CD4-positive, alpha-beta memory T cell (primary cell): ENCODE measurements at places on chromosomes 2 and 18. TPM values are rescaled to one million over a fixed set of nuclear protein-coding genes. Genes with fewer than 3 reads are reported as not detected.

TSN gene
- polyA plus RNA-seq: 69.4 TPM

DPP4 gene
- 124 TPM for polyA plus RNA-seq

NGEF gene
- not detected for polyA plus RNA-seq

MOB1A gene
- 142 TPM for polyA plus RNA-seq

RGPD3 gene
- polyA plus RNA-seq: not detected

FLACC1 gene
- polyA plus RNA-seq: 0.77 TPM

PTMA gene
- 1,836 TPM for polyA plus RNA-seq

RUFY4 gene
- polyA plus RNA-seq: 0.16 TPM

HJURP gene
- polyA plus RNA-seq: not detected

INPP4A gene
- 30.5 TPM for polyA plus RNA-seq

HOXD12 gene
- polyA plus RNA-seq: not detected

SCN9A gene
- not detected for polyA plus RNA-seq

GREB1L gene
- polyA plus RNA-seq: not detected

TMEM150A gene
- polyA plus RNA-seq: 17.9 TPM

TMEM200C gene
- polyA plus RNA-seq: not detected

GNAL gene
- polyA plus RNA-seq: 0.20 TPM

LIMS3 gene
- 6.6 TPM for polyA plus RNA-seq

CCL20 gene
- 1.6 TPM for polyA plus RNA-seq

UGT1A5 gene
- not detected for polyA plus RNA-seq

SLC5A7 gene
- not detected for polyA plus RNA-seq

SIX3 gene
- polyA plus RNA-seq: not detected

PCGF1 gene
- 10.4 TPM for polyA plus RNA-seq

STK39 gene
- 10.6 TPM for polyA plus RNA-seq

LRP1B gene
- polyA plus RNA-seq: not detected
